Stimulated activated naive CD4-positive, alpha-beta T cell (primary cell): ENCODE measurements at places on chromosomes 7 and 10.

DNA sequence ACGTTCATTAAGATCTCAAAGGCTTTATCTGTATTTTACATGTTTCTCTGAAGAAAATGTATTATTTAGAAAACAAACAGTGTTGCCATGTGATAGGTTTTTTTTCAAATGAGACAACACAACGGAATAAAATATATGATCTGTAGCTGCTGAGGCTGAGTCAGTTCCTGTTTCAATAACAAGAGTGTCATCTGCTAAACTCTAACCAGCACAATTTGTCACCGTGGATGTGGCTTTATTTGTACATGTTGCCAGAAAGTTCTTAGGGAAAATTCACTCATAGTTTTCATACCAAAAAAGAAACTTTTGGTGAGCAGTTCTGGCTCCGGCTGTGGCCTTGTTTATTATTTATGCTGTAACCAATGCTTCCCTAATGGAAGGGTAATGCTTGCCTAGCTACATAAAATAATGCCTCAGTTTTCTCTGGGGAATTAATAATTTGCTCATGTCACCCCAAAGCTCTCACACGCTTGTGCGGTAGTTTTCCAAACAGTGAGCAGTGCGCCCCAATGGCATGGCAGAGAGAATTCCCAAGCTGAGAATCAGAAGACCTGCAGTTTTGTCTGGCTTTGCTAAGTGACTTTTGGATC lies 20.3 kb upstream of the KLF6 start:
- DNase-seq, result peak; percentile 87

GRCh38 chr7:139854124-139854511 lies 25.1 kb downstream of the TBXAS1 start:
- DNase-seq, result no peak

GRCh38 chr10:80537086-80537735 lies 491 bp upstream of the SH2D4B start:
- no peak for DNase-seq

GRCh38 chr7:28697913-28698563 lies 260.1 kb downstream of the TRIL start:
- no peak for DNase-seq

- DNase-seq, result no peak
Observed at GRCh38 chr10:84095811-84096497, 43.4 kb upstream of the GHITM start.

DNA sequence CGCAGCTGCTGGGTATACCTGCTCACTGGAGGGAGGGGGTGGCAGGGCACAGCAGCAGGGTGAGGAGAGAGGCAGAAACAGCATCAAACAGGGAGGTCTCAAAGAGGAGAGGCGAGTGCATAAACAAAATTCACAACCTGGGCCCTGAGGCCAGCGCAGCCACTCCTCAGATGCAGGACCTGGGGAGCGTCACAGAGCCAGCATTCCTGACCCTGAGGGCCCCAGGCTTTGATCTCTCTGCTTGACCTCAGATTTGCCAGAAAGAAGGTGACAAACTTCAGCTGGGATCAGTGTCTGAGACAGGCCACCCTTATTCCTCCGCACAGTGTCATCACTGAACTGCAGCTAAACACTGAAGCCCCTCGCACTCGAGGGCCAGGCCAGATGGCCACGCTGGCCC lies 25.6 kb downstream of the NOD1 start:
- DNase-seq, result no peak

DNA sequence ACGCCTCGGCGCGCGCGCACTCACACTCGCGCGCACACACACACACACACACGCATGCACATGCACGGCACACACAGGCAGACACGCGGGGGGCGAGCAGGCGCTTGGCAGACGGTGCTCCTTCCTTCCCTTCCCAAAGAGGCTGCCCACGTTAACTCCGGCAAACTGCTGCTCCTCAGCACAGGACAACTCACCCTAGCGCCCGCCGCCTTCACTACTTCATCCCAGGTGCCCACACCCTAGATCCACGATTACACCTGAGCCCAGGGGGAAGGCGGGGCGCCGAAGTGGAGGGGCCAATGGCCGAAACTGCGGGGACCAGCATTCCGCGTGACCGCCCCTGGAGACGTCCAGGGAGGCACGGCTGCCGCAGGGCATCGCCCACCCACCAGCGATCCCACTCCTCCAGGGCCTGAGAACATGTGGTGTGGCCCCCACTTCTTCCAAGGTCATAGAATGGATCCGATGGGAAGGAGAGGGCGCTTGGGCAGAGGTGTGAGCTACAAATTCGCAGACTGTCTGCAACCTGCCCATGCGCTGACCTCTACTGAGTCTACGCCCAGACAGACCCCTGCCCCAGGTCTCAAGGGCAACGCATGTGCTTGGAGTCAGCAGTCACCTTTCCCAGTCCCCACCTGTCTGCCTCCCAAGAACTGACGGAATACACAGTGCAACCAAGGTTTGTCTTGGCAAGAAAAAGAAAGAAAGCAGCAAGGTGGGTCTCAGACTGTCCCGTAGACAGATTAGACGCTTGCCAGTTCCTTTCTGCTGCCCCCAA lies 74.6 kb downstream of the CALN1 start:
- no peak for DNase-seq

- DNase-seq, result no peak
Observed at GRCh38 chr10:113241599-113242360, 291.7 kb downstream of the TCF7L2 start.

- DNase-seq, result no peak
Observed at GRCh38 chr7:26153823-26154783, 2.1 kb downstream of the NFE2L3 start.

DNA sequence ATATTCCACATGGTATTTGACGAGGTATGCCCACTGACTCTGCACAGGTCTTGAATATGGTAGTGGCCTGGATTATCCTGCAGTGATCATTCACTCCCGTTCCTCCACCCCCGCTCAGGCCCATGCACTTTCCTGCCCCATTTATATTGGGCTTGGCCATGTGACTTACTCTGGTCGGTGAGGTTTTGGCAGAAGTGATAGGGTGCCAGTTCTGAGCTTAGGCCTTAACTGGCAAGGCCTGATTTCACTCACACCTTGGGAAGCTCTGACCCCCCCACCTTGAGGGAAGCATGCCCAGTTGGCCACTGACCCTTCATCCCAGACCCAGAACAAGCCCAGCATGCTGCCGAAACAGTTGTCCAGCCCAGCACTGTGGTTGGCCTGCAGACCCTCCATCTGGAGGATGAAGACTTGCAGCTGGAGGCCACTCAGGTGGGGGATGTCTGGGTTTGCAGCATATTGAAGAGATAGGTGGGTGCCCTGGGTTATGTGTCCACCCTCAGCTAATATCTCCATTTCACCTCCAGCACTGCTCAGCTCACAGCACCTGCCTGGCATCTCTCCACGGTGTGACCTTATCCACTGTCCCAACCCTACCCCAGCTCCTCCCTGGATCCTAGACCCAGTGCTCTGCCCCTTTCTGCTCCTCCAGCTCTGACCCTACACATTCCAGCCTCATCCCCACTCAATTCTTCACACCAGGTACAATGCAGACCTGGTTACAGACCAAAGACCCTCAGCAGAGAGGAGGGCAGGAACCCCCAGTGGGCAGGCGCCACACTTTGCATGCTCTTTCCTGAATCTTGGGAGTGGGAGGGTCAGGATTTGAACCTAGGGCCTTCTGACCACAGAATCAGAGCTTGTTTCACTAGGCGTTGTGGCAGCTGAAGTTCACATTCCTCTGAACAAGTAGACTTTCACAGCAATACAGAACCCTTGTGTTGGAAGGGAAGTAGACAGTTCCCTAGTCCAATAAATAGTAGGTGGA lies 138.1 kb upstream of the CHST15 start:
- DNase-seq, result peak; percentile 17
